ENCODE measurements at places on chromosomes 7 and 10.

- DNase-seq, result peak; percentile 2
Measured at GRCh38 chr10:104353325-104354048, at the start of gene CFAP58. CFAP58 (plus strand) TSS chr10:104353833; CDS start chr10:104353898, 65 bp downstream.

DNA sequence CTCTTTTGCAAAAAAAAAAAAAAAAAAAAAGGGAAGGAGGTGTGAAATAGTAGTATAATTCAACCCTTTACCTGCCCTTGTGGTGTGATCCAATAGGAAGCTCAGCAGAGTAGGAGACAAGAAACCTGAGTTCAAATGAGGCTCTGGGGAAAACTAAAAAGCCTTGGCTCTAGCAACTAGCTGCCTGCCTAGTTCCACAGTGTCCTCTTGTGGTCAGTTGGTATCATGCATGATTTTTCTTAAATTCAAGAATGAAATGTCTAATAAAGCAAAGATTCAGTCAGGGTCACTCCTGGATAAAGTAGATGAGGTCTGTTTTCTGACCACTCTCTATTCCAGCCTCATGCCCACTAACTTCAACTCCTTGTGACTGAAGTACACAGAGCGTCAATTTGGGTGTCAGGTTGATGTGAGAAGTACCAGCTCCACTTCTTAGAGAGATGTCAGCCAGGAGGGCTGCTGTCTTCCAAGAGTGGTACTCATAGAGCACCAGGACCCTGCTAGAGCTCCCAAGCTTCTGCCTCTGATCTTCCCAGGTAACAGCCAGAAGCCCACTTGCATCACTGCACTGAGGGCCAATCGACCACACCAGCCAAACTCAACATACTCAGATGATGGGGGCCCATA, 10.5 kb downstream of the LSM5 start:
- DNase-seq, result no peak

DNA sequence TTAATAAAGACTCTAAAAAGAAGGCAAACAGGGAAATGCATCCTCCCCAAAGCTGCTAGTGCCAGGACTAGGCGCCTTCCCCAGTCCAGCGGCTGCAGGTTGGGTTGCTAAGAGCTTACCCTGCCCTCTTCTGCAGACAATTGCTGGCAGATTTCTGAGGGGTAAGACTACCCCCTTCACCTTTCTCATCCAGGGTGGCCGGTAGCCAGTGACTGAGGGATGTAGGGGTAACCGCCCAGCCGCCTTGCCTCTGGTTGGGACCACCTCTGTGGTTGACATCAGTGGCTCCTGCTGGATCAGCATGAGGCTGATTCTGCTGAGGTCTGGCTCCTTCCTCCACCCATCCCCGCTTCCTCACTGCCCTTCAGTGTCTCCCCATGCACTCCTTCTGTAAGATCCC, 71.2 kb downstream of the ADCYAP1R1 start:
- DNase-seq, result no peak

DNA sequence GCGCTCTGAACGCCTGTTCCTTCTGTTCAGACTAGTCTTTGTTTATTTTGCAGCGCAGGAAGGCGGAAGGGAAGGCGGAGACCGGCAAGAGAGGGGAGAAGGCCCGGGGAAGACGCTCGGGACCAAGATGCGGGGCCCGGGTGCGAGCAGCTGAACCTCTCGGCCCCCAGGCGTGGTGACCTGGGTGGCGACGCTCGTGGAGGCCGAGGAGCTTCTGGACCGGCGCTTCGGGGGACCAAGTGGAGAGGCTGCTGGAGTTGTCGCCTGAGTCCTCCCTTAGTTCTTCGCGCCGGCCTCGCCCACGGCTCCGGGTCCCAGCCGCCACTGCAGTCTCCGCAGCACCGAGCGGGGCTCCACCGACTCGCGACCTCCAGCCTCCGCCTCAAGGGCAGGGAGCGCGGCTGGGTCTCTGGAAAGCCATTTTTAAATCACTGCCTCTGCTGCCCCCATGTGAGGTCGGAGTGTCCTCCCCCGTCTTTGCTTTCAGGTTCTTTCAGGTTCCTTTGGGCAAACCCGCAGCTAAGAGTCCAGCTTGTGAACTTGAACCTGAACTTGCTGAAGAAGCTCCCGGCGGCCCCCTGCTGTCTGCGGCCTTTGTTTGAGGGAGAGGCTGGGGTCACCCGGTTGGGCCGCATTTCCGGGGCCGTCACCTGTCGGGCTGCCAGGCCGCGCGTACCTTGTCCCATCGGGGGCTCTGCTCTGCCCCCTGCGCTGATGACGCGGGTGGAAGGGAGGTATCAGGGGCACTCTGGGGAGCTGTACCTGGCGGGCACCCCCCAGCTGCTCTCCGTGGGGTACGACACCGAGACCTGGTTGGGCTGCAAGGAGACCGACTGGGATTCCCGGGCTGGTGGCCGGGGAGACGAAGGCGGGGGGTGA, 136.0 kb downstream of the KIF20B start:
- DNase-seq, result no peak

DNA sequence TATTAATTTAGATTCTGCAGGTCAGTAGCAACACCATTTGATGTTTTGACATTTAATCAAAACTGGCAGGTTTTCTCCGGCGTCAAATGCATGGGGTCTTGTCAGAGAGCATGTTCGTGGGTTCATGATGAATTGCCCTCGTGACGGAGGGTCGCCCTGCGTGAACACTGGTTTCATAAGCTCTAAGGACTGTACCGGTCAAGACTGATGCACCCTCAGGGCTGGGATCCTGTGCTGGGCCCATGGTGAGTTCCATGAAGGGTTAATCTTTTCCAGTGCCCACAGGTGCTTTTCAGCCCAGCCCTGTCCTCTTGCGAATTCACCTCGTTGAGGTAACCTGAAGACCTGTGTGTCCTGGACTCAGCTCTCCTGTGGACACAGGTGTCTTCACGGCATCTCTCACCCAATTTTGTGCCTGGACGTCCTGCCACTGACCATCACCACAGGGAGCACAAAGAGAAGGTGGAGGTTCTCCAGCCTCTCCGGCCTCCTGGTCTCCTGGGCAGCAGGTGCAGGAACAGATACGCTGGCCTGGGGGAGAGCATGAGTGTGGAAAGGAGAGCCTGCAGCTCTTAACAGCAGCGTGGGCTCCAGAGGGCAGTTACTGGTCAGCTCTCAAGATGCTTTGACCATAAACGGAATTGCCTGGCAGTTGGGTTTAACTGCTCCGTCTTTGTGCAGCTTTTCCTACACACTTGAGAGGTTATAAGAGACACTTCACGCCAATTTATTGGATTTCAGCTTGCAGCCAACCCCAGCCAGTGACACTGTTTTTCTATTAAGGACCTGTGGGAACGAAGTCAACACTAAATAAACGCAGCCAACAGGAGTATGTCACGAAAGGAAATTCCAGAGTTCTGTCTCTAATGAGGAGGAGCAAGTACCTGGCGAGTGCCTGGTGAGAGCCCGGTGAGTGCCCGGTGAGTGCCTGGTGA, 37.4 kb upstream of the CFAP46 start:
- DNase-seq, result no peak
